Natural killer cell treated with Interleukin-12 subunit alpha and Interleukin-12 subunit beta and Interleukin-15 and Interleukin-18, amount 100 ng/mL, for 72 hours (primary cell): ENCODE measurements at places on chromosomes 4 and X.

GRCh38 chrX:1336331-1336943, at the start of gene IL3RA:
TSS of gene IL3RA (plus strand) at chrX:1336785. CDS start at chrX:1341766, 4,981 bp downstream.
- H3K27ac ChIP-seq, result peak within 1 kb of the TSS; percentile 88
- H3K27me3 ChIP-seq, result no peaks in the 10 kb centered on the region
- H3K4me3 ChIP-seq, result peak within 1 kb of the TSS; percentile 96
- H3K36me3 ChIP-seq, result no peaks in the 10 kb centered on the region
- DNase-seq, result peak; percentile 76

DNA sequence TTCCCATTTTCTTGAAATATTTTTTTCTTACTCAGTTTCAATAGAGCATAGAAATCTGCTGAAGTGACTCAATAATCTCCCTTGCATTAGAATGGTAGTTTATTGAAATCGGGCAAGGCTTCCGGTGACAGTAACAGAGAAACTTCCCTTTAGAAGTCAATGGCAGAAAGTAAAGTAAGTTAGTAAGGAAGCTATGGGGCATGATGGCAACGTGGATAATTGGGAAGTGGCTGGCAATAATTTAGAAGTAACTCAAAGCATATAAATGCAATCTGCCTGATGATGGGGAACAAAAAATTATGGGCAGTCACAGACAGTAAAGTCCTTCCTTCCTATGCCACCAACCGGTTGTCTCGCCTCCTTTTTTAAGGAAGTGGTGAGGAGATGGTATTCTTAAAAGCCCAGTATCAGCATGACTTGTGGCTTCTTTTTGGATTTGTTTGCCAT, 7.6 kb downstream of the CYBB start:
- no peak for DNase-seq
- H3K4me1 ChIP-seq, result peaks cover 20% of the 10 kb centered on the region
- peak overlapping the region; percentile 22 for H3K27ac ChIP-seq
- peaks cover 13% of the 10 kb centered on the region for H3K27me3 ChIP-seq
- H3K4me3 ChIP-seq, result peak overlapping the region; percentile 23

DNA sequence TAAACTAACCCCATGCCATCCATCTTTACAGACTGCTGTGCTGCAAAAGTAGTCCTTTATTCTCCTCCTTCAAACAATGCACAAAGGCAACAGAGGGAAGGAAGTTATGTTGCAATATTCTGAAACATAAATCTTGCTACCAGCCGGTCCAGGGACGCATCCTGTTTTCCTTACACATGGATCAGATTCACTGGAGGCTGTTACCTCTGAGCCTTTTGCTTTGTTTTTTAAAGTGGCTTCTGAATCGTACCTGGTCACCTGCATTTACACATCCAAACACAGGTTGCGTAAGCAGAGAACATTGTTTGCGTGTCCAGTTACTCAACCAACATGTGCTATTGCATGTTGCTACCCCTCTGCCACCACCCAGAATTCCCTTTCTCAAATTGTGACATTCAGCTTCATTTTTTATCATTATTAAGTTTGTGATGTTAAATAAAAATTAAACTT, 8.8 kb downstream of the PPARGC1A start:
- DNase-seq, result no peak
- H3K36me3 ChIP-seq, result no peaks in the 10 kb centered on the region
- H3K4me1 ChIP-seq, result no peaks in the 10 kb centered on the region

DNA sequence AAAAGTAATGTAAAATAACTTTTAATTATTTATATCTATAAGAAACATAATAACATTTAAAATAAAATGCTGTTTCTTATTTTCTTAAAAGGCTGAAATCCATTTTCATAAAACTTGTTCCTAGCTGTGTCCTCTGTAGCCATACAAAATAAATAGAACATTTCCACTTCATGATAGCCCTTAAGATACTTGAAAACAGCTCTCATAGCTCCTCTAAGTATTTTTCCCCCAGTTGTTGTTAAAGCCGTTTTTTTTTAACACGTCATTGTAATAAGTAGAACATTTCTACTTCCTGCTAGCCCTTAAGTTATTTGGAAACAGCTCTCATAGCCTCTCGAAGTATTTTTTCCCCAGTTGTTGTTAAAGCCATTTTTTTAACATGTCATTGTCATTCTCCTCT, 97.3 kb upstream of the SOX3 start:
- peaks cover 5% of the 10 kb centered on the region for H3K27me3 ChIP-seq
- H3K27ac ChIP-seq, result no peak overlapping the region
- H3K4me3 ChIP-seq, result no peak overlapping the region
- no peaks in the 10 kb centered on the region for H3K36me3 ChIP-seq
- no peak for DNase-seq
